ENCODE measurements at places on chromosomes 7 and 10.

- H3K4me1 ChIP-seq, result no peaks in the 10 kb centered on the region
- H3K27me3 ChIP-seq, result no peaks in the 10 kb centered on the region
- H3K4me3 ChIP-seq, result no peak overlapping the region
- no peaks in the 10 kb centered on the region for H3K36me3 ChIP-seq
- no peak overlapping the region for H3K27ac ChIP-seq
- no peak for DNase-seq
These were observed 1.4 kb downstream of the OR6B1 start for GRCh38 chr7:144001543-144001942.

- peaks cover 37% of the 10 kb centered on the region for H3K36me3 ChIP-seq
- peaks cover 46% of the 10 kb centered on the region for H3K4me1 ChIP-seq
- peak overlapping the region; percentile 54 for H3K4me3 ChIP-seq
- H3K27ac ChIP-seq, result no peak overlapping the region
- H3K27me3 ChIP-seq, result peaks cover 7% of the 10 kb centered on the region
These were observed 90.7 kb downstream of the LRRC4 start for GRCh38 chr7:127940381-127941160.

DNA sequence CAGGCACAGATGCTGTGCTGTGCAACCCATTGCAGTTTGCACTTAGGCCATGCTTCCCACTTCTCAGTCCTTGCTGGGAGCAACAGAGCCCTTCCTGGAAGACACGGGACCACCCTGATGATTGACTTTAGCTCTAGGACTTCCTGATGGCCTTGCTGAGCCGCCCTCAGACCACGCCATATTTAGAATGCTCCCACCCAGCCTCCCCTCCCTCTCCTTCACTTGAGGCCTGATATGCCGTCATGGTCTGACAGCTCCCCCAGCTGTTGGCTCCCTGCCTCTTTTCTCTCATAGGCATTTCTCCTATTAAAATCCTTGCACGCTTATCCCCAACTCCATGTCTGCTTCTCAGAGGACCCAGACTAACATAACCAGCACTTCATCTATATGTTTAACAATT, 29.4 kb upstream of the GATAD1 start:
- no peak overlapping the region for H3K27ac ChIP-seq
- H3K27me3 ChIP-seq, result peaks cover 2% of the 10 kb centered on the region
- DNase-seq, result no peak
- H3K4me3 ChIP-seq, result no peak overlapping the region
- H3K36me3 ChIP-seq, result no peaks in the 10 kb centered on the region
- H3K4me1 ChIP-seq, result peaks cover 8% of the 10 kb centered on the region

GRCh38 chr7:38796626-38797501, 112.1 kb downstream of the VPS41 start:
- no peak overlapping the region for H3K27ac ChIP-seq
- no peaks in the 10 kb centered on the region for H3K27me3 ChIP-seq
- H3K4me3 ChIP-seq, result no peak overlapping the region
- peak; percentile 62 for DNase-seq
- no peaks in the 10 kb centered on the region for H3K36me3 ChIP-seq

DNA sequence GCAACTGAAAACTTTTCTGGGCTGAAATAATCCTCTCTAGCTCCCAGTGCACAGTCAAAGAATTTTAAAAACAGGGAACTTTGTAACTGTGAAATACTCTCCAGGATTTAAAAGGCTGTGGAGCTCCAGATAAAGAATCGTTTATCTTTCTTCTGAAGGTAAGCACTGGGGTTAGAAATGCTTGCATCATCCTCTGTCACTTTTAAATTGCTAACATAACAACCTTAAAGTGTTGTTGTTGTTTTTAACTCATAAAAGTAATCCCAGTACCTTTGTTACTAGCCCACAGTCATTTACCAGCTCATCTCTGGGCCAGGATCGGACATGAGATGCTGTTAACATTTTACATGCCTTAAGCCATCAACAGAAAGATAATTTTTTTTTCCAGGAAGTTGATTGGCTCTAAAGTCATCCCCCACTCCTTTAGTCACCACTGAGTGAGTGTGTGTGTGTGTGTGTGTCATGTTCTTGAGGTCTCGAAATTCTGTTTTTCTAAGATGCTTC, at the start of gene SLC39A12:
SLC39A12 (plus strand) TSS at position 51 of the 504 bp plus-strand sequence. CDS start 1,359 bp downstream, outside the sequence.
- no peaks in the 10 kb centered on the region for H3K4me1 ChIP-seq
- H3K36me3 ChIP-seq, result no peaks in the 10 kb centered on the region
- H3K27me3 ChIP-seq, result no peaks in the 10 kb centered on the region
- H3K4me3 ChIP-seq, result no peak within 1 kb of the TSS
- no peak for DNase-seq
- H3K27ac ChIP-seq, result no peak within 1 kb of the TSS

DNA sequence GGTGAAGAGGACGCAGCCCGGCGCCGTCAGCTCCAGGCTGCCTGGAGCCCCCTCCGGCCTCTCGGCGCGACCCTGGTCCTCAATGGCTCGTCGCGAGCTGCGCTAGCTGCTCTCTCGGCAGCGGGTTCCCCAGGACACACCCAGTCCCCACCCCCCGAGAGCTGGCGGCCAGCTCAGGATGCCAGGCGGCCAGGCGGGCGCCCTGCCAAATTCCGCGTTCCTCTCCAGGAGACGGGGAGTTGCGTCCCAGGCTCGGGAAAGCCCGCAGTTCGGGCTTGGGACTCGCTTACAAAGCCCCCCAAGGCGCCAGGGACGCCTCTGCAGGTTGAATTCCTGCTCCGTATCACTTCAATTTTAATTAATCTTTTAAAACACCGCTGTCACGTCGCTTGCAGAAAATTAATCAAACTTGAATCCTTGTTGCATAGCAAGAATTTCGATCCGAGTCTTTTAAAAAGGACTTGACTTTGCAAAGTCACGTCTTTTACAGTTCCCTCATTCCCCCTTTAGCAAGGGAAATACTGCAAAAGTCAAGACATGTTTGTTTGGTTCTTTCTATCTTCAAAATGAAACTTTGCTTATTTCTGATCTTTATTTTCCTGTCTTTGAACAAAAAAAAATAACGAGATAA, 28.2 kb downstream of the SKIDA1 start:
- peaks cover 42% of the 10 kb centered on the region for H3K4me1 ChIP-seq
- no peaks in the 10 kb centered on the region for H3K36me3 ChIP-seq
- H3K27ac ChIP-seq, result peak overlapping the region; percentile 81
- peak; percentile 80 for DNase-seq
- H3K4me3 ChIP-seq, result peak overlapping the region; percentile 89
- H3K27me3 ChIP-seq, result peaks cover 17% of the 10 kb centered on the region

DNA sequence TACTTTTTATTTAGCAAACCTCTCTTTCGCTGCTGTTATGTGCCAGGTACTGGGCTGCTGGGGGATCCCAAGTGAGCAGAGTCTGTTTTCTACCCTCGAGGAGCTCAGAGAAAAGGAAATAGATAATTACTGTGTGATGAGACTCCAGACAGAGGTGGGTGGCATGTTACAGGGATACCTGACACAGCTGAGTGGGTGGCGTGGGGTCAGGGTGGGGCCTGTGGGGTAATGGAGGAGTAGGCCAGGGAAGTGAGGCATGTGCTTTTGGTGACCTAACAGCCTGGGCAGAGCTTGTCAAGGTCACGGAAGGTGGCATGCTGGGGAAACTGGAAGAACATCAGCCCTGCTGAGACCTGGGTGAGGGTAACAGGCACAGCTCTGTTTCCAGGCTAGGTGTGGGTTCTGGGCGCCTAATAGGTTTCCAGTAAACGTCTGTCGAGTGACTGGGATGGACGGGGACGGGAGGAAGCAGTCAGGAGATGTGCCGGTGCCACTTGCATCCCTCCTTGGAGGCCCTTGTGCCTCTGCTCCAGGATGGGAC, 36.5 kb upstream of the MMD2 start:
- peaks cover 53% of the 10 kb centered on the region for H3K36me3 ChIP-seq
- H3K27ac ChIP-seq, result no peak overlapping the region
- H3K4me1 ChIP-seq, result peaks cover 2% of the 10 kb centered on the region
- no peak overlapping the region for H3K4me3 ChIP-seq

- DNase-seq, result no peak
- no peak overlapping the region for H3K27ac ChIP-seq
- H3K4me1 ChIP-seq, result peaks cover 18% of the 10 kb centered on the region
- peaks cover 7% of the 10 kb centered on the region for H3K36me3 ChIP-seq
- no peak overlapping the region for H3K4me3 ChIP-seq
These were observed 2.3 kb upstream of the CYTH3 start for GRCh38 chr7:6274743-6275142.

DNA sequence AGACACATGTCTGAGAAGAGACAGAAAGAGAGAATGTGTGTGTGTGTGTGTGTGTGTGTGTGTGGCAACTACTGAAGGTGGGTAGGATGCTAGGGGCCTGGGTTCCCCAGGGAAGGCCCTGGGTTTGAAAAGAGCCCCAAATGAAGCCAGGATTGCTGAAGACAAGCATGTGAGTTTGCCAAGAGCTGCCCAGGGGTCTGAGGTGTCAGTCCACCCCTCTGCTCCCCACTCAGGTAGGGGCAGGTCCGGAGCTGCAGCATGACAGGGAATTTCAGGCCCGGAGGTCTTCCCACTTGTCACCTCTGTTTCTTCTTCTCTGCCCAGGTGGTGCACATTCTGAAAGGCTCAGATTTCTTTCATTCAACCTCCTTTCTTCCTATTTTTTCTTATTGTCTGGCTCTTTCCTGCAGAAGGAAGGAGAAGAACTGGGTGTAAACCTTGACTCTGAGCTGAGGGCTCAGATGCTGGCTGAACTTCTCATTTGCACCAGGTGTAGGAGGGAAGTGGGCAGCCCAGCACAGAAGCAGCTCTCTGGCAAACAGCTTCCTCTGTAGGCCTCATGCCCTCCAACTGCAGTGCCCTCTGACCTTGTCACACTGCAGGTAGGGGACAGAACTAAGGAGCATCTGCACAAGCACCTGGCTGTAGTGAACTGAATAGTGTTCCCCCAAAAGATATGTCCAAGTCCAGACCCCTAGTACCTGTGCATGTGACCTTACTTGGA, 79.6 kb upstream of the LRRC4 start:
- no peak overlapping the region for H3K27ac ChIP-seq
- no peak for DNase-seq
- no peak overlapping the region for H3K4me3 ChIP-seq

- H3K36me3 ChIP-seq, result no peaks in the 10 kb centered on the region
- H3K4me1 ChIP-seq, result no peaks in the 10 kb centered on the region
- no peak overlapping the region for H3K4me3 ChIP-seq
These were observed 353.7 kb upstream of the CHRM2 start for GRCh38 chr7:136514776-136515175.

DNA sequence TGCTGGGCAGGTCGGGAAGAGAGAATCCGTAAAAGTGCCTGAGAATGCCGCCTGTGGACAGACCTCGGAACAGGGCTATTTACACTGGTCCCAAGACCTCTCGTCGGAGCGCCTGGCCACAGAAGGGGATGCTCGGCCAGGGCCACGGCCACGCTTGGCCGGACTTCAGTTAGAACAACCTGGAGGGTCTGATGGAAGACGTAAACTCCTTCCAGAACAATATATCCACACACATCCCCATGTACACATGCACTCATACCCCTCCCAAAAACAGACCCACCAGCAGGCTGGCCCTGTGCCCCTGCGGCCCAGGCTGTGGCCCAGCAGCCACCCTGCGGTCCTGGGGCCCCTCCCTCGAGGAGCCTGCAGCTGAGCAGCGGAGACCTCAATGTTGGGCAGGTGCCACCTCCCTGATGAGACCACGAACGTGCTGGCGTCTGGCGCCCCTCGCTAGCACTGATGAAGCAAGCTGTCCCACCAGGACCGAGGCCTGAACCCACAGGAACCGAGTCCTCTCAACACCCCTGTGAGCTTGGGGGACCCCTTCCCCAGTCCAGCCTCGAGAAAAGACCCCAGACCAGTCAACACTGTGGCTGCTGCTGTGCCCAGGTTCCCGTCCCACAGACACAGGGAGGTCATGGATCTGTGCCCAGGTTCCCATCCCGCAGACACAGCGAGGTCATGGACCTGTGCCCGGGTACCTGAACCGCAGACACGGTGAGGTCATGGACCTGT, 8.9 kb downstream of the CFAP46 start:
- H3K27ac ChIP-seq, result no peak overlapping the region
- H3K36me3 ChIP-seq, result no peaks in the 10 kb centered on the region
- no peak overlapping the region for H3K4me3 ChIP-seq

DNA sequence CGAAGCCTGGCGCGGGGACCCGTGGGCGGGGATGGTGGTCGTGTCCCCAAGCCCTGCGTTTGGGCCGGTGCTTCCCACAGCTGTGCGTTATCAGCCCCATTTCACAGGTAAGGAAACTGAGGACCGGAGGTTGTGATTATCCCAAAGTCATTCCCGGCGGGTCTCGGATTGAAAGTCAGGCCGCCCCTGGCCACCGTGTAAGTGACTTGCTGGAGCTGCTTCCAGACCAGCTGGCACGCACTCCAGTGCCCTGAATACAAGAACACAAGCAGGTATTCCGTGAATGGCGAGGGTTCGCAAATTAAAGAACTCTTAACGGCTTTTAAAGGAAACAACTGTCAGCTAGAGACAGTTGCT, 675 bp upstream of the ATE1 start:
- no peak for DNase-seq
- peaks cover 29% of the 10 kb centered on the region for H3K4me1 ChIP-seq
- H3K27ac ChIP-seq, result peak overlapping the region; percentile 70
- H3K36me3 ChIP-seq, result peaks cover 5% of the 10 kb centered on the region
- H3K27me3 ChIP-seq, result peaks cover 6% of the 10 kb centered on the region

DNA sequence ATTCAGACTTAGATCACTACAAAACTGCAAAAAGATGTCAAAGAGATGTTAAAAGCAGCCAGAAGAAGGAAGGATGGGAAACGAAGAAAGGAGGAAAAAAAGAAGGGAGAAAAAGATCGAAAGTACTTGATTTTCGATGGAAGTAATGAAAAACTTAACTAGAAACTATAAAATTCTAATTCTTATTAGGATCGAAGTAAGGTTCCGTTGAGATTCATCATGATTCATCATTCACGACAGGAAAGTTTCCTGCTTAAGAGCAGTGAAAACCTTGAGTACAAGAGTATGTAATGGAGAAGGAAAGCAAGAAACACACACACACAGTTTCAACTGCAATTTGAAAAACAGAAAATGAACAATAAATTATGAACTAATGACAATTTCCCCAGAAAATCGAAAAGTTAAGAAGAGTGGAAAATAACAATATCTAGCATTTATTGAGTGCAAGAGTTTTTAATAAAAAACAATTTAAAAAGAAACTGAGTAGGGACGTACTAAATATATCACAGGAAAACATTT, 1.1 kb upstream of the ING3 start:
- H3K36me3 ChIP-seq, result no peaks in the 10 kb centered on the region
- peak overlapping the region; percentile 91 for H3K27ac ChIP-seq
- no peak for DNase-seq
- H3K4me1 ChIP-seq, result peaks cover 5% of the 10 kb centered on the region
- peak overlapping the region; percentile 92 for H3K4me3 ChIP-seq
- H3K27me3 ChIP-seq, result peaks cover 3% of the 10 kb centered on the region

- no peak overlapping the region for H3K4me3 ChIP-seq
- no peaks in the 10 kb centered on the region for H3K27me3 ChIP-seq
- no peaks in the 10 kb centered on the region for H3K36me3 ChIP-seq
- no peak overlapping the region for H3K27ac ChIP-seq
- DNase-seq, result no peak
These were observed 1409.1 kb upstream of the CELF2 start for GRCh38 chr10:9608602-9609001.

DNA sequence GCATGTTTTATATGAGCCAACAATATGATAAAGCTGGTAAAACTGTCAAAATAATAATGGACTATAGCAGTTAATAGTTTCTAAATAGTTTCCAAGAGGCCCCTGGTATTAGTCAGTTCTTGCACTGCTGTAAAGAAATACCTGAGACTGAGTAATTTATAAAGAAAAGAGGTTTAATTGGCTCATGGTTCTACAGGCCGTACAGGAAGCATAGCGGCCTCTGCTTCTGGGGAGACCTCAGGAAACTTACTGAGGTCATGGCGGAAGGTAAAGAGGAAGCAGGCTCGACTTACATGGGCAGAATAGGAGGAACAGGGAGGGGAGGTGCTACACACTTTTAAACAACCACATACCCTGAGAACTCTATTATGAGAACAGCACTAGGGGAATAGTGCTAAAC, 104.6 kb downstream of the PPP1R9A start:
- H3K27me3 ChIP-seq, result no peaks in the 10 kb centered on the region
- H3K27ac ChIP-seq, result no peak overlapping the region
- no peak overlapping the region for H3K4me3 ChIP-seq
